ENCODE measurements at places on chromosomes 12 and 14.
A peak's percentile ranks its signal among the peaks of the same experiment; 100 is the strongest.

DNA sequence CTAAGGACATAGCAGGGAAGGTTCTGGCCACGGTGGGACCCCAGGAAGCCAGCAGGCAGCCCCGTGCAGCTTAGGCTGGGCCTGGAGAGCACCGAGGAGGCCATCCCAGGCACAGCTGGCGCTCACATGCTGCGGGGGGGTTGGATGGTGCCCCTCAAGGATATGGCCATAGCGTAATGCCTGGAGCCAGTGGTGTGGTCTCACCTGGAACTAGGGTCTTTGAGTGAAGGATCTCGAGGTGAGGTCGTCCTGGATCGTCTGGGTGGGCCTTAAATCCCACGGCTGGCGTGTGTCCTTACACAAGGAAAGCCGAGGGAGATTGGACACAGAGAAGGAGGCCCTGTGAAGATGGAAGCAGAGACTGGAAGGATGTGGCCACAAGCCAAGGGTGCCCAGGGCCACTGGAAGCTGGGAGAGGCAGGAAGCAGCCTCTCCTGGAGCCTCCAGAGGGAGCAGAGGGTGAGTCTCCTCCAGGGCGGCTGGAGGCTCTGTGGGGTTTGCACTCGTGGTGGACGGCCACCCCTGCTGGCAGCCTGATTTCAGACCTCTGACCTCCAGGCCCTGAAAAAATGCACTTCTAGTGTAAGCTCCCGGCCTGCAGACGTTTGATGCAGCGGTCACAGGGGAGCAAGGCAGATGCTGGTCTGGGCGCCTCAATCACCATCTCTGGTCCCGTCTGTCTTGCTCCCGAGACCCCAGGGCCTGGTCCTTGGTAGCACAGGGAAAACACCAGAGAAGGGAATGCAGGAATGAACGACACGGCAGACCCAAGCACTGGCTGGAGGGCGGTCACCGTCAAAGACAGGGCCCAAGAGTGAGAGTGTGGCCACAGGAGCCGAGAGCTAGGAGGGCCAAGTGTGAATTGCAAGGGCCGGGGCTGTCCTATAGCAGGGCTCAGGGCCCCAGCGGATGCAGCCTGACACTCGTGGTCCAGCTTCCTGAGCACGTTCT, 218.6 kb downstream of the KIF26A start:
- no peak for DNase-seq

DNA sequence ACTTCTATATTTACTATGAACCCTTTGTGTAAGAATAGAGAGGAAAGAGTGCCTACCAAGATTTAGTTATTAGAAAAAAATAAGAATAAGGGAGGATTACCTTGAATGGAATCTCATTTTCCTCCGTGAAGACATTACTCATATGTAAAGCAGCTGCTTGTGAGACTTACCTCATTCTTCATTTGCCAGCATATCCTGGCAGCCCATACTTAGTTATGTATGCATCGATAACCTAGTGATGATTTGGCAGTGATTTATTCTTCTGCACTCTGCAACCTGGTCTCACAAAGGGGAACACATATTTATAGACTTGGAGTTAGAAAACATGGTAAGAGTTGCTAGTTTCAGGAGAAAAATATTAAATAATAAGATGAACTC, 56.8 kb downstream of the LRFN5 start:
- no peak for DNase-seq

DNA sequence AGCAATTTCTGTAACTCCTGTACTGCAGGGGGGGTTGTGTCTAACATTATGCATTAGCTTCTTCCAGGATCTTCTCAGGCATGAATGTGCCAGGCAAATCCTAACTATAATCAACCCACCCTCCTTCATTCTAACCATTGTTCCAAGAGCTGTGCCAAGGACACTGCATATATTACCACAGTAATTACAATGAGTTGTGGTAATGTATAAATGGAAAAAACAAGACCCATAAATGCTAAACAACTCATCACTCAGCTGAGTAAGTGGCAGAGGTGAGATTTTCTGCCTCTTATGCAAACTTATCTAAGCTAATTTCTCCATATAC, 80.6 kb downstream of the PRKD1 start:
- no peak for DNase-seq

- DNase-seq = no peak
Measured at GRCh38 chr14:50910495-50911420, 33.5 kb downstream of the PYGL start.

GRCh38 chr12:111822886-111823285, 19.1 kb upstream of the MAPKAPK5 start:
- DNase-seq = no peak

DNA sequence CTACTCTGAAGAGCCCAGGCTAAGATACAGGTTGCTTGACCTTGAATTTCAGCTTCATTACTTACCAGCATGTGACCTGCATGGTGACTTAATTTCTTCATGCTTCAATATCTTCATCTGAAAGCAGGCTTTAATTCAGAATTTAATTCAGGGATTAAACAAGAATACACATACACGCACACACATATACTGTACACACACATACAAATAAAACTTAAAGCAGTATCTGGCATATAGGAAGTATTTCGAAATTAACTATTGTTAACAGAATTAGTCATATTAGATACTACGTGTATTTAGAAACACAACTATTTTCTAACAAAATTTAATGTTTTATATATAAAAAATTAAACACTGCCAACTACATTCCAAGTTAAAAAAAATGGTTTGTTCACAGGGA, 640.3 kb downstream of the SLC6A15 start:
- no peak for DNase-seq

DNA sequence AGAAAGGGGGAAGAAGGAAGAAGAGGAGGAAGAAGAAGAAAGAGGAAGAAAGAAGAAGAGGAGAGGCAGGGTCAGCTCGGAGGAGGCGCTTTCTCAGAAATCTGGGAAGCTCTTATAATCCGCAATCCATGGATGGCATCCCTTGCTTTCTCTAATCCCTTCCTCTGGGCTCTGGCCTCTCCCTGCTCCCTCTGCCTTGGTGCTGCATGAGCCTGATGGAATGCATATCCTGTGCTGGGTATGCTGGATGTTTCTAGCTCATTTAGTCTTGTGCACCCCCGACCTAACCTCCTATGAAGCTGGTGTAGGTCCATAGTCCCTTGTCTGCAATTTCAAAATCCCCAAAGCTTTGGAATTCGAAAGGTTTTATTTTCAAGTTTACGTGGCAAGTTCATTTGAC, 94.2 kb upstream of the MYL2 start:
- DNase-seq = no peak

- no peak for DNase-seq
Measured at GRCh38 chr14:90332271-90332584, 487 bp upstream of the NRDE2 start.

- no peak for DNase-seq
Measured at GRCh38 chr12:15562263-15562662, 226.9 kb downstream of the EPS8 start.

DNA sequence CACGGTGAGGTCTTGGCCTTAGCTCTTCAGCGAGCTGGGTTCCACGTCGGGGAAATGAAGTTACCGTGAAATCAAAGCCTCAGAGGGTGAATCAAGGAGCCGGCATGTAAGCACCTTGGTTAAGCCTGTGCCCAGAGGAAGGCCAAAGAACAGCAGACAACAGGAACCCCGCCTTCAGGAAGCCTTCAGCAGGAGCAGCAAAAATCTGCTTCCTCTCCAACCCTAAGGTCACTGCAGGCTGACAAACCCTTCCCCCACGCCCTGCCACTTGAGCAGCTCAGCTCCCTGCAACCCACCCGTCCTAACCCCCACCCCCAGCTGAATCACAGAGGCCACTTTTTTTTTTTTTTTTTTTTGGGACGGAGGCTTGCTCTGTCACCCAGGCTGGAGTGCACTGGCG, 72.9 kb upstream of the LTA4H start:
- DNase-seq = peak; percentile 10

GRCh38 chr14:61460718-61461611, 139.6 kb downstream of the PRKCH start:
- no peak for DNase-seq

DNA sequence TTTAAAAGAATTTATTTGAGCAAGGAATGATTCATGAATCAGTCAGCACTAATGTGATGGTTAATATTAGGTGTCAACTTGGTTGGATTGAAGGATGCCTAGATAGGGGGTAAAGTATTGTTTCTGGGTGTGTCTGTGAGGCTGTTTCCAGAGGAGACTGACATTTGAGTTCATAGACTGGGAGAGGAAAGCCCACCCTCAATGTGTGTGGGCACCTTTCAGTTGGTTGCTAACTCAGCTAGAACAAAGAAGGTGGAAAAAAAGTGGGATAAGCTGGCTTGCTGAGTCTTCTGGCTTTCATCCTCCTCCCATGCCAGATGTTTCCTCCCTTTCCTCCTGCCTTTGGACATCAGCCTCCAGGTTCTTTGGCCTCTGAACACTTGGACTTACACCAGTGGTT, 47.2 kb downstream of the TESPA1 start:
- DNase-seq = no peak

- DNase-seq = no peak
Measured at GRCh38 chr14:95891742-95892141, 15.1 kb downstream of the TUNAR start.

DNA sequence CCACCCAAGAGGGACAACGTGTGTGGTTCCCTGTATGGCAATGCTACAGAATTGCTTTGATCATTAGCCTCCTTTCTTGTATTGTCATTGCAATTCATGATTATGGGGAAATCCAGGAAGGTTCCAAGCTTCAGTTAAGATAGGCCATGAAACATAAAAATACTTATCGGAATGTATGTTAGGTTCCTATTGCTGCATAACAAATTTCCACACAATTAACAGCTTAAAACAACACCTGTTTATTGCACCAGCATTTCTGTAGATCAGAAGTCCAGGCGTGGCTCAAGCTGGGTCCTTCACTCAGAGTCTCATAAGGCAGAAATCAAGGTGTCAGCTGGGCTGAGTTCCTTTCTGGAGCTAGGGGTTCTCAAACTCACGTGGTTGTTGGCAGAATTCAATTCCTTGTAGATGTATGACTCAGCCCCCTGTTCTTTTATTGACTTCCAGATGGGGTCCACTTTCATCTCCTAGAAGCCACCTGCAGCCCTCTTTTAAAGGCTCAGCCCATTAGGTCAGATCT, 365.6 kb upstream of the TMPO start:
- no peak for DNase-seq

- DNase-seq = no peak
Measured at GRCh38 chr14:94489336-94489735, 13.3 kb upstream of the SERPINA9 start.

DNA sequence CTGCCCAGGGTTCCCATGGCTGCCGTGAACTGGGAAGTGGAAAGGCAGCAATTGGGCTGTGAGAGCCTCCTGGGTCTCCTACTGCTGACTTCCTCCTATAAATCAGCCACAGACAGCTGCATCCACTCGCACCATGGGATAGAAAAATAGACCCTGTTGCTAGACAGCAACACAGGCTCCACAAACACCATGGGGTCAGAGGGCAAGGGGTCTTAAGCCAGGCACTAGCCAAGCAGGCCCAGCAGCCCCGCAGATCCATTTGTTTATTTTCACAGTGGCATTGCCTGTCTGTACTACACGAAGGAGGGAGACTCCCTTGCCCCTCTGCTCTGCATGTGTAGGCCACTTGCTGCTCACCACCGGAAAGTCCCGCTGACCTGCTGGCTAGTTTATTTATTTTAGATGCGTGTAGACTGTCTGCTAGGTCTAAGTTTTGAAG, 139.8 kb downstream of the DACT1 start:
- no peak for DNase-seq

DNA sequence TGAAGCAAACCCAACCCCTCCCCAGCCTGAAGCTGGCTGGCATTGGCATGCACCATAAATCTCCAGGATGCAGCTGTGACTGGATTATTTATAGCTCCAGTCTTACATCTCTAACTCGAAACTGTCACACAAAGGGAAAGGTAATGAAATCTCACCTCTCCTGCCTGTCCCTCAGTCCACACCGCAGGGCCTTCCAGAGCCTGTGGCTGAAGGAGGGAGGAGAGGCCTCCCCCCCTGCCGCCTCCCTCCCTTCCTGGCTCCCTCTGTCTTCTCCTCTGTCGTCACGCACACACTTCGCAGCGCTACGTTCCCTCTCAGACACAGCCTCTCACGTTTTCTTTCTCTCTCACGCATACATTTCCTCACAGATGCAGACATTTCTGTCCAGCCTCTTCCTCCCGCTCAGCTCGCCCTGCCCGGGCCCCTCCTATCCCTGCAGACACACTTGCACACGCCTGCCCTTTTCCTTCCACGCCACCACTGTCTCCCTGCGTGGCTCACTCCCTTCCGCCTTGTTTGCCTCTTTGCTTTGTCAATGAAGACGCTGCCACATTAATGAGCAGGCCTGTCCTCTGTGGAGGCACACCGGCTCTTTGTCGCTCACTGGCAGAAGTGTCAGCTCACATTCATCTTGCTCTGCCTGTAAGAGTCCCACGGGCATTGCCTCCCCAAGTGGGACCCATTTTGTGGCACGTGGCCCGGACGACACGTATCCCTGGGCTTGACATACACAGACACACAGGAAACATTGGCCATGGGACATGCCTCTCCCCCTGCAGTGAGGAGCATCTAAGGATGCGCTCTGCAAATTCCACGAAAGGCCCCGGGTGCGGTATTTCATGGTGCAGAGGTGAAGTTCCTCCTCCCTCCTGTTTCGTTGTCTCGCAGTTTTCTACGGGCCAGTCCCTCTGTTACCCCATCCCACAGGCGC, 27.9 kb downstream of the IRF2BPL start:
- no peak for DNase-seq

DNA sequence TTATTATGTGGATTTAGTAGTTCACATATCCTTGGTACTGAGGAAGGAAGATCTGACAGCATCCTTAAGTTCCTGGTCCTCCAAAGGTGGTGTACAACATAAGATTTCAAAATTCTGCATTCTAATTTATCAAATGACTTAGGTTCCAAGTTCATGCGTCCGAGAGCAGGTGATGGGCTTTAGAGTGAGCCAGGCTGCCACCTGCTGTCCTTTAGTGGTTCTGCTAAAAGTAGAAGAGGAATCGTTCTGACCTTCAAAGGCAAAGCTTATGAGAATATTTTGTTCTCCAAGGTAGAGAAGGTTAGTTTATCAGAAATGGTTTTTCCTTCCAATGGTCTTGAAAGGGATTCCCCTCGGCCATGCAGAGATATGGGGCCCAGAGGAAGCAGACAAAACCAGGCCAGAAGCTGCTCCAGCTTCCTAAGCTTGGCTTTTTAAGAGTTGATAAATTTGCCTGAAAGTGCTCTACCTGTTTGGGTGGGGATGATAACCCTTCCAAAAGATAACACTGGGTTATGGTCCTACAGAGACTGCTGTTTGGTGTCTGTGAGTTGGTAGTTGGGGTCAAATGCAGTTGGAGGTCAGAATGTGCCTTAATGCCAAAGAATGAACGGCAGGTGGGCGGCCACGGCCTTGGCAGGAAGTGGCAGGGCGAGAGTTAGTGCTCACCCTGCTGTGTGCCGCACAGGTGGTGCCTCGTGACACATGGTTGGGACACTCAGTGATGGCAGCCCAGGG, 29.1 kb upstream of the LRTM2 start:
- DNase-seq = no peak
